ENCODE measurements at places on chromosomes 1 and 21.
A peak's percentile ranks its signal among the peaks of the same experiment; 100 is the strongest.

DNA sequence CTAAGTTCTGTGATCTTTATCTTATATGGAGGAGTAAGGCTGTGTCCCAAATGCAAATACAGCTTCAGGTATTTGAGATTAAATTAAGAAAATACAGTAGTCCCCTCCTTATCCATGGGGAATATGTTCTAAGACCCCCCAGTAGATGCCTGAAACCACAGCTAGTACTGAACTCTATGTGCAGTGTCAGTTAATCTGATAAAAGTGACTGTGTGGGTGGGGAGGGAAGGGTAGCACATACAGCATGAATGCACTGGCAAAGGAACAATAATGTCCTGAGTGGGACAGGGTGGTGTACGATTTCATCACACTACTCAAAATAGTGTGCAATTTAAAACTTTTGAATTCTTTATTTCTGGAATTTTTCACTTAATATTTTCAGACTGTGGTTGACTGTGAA is 83.1 kb downstream of the HS2ST1 start:
- no peak for DNase-seq

- DNase-seq: no peak
Observed at GRCh38 chr1:115164484-115164883, 75.2 kb upstream of the TSPAN2 start.

DNA sequence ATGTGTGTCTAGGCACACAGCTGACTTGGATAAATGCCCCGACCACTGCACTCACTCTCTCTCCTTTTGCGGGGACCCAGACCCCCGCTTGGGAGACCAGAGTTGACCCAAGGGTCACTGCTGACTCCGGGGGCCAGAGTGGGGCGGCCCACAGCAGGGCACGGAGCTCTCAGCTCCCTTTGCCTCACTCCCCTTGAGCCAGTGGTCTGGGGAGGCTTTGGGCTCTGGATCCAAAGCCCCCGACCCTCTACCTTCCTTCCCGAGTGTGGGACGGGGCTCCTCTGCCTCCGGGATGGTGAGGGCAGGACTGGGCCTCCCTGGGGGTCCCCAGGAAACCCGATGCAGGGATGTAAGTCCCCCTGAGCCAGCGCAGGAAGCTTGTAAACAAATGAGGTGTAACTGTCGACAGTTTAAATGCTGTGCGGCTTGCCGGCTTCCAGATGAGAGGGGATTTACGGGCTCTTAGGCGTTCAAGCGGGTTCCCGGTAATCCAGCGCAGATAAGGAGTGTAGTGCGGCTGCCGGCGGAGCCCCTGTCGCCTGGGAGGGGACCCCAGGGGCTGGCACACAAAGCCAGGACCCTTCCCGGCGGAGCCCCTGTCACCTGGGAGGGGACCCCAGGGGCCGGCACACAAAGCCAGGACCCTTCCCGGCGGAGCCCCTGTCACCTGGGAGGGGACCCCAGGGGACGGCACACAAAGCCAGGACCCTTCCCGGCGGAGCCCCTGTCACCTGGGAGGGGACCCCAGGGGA is 7.4 kb downstream of the ACTRT2 start:
- DNase-seq: no peak

GRCh38 chr1:19799230-19800075 is at the start of gene TMCO4:
TSS of gene TMCO4 (minus strand) at chr1:19799916. CDS start at chr1:19780758, 19,158 bp downstream.
- DNase-seq: peak; percentile 58

GRCh38 chr21:45050797-45051489 is 23.4 kb upstream of the ADARB1 start:
- DNase-seq: no peak

GRCh38 chr1:2135441-2135841 is 59.1 kb downstream of the FAAP20 start:
- no peak for DNase-seq

GRCh38 chr1:154465621-154466195 is 36.3 kb upstream of the TDRD10 start:
- no peak for DNase-seq

DNA sequence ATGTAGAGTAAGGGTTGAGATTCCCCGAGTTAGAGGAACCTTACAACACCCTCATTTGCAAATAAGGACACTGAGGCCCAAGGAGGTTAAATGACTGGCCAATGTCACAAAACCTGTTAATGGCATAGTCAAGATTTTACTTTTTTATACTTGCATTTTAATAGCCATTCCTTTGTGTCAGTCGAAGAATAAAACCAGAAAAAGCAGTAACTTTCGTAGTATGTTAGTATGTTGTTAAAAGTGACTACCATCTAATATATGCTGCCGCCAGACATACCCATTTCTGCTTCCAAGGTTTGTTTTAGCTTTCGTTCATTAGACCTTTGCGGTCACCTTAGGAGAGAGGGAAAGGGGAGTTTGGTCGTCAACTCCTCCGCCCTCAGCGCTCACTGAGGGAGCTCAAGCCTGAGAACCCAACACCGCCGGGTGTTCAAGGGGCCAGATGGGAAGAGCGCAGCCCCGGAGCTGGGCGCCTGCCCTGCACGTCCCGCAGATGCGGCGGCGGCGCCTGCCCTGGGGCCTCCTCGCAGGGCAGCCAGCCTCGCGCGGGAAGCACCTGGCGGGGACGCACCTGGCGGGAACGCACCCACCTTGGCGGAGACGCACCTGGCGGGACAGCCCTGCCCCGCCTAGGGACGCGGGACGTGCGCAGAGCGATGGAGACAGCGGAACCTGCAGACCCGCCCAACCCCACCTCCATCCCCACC is 466 bp downstream of the VPS26C start:
- DNase-seq: no peak

DNA sequence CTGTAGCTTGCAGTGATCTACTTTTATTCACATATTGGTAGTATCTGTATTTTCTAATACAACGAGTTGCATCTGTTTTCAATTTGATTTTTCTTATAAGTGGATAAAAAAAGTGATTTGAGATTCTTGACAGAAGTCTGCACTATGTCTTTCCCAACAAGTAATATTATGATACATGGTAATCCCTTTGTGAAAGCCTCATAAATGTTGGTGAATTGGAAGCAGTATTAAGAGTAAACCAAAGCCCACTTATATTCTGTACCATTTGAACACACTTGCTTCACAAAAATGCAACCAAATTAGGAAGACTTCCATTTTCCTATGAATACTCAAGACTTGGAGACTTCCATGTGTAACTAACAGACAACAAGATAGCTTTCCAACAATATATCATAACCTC is 172.0 kb downstream of the HMCN1 start:
- no peak for DNase-seq

DNA sequence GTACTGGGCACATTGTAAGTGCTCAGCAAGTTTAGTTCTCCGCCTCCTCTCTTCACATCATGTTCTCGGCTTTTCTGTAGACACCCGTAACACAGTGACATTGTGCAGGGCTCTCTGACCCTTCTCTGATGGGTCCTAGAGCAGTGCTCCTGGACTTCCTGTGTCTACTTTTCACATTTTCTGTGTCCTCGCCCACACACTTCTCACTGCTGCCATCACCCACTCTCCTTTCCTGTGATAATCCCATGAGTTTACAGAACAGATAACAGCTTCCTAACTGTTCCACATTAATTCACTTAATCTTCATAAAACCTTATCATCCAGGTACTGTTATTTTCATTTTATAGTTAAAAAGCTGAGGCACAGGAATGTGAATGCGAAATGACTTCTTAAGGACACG is 13.2 kb upstream of the DMRTA2 start:
- DNase-seq: no peak

DNA sequence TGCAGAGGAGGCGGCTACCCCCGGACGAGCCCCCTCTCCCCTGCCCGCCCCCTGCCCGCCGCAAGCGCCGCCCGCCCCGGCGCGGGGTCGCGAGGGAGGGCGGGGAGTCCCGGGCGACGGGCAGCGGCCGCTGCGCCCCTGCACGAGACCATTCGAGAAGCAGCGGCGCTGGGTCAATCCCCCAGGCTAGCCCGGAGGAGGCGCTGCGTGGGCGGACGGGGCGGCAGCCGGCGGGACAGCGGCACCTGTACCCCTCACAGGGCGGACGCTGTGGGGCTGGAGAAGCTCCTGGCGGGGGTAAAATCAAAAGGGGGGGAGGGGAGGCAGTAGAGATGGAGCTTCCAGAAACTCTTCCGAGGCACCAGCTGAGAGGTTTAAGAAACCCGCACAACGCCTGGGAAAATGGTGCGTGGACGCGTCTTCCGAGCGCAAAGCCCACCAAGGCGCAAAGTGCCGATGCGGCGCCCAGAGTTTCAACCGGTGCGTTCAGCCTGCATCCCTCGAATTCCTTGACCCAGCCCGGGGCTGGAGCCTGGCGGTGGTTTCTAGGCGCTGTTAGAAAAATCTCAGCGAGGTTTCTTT is at the start of gene PLPPR5:
PLPPR5 (minus strand) TSS at position 1 of the 582 bp plus-strand sequence. CDS start 190 bp downstream, outside the sequence.
- peak; percentile 75 for DNase-seq

DNA sequence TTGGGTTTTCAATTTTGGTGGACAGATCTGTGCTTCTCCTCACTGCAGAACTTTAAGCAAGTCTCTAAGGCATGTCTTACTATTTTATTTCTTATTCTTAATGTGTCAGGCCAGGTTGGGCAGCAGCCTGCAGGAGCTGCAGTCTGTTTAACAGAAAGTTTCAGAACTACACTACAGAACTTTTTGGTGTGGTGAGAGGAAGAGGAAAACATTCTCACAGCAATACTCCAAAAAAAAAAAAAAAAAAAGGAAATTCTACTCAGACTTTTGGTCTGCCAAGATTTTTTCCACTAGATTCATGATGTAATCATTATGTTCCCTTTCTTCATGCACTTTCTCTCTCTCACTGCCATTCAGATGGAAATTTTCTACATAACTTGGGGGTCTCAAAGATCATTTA is 255.2 kb downstream of the COL11A1 start:
- DNase-seq: no peak

DNA sequence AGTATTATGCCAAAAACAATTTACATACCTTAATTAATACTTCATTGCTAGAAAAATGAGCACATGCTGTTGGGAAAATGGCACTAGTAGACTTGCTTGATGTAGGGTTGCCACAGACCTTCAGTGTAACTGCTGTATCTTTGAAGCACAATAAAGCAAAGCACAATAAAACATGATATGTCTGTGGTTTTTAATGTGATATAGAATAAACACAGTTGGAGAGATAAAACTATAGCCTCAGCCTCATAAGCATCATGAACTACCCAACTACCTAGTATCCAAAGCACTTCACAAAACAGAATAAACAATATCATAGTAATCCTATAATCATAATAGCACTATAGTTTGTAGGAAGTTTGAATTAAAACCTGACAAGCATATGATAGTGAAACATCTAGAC is 143.5 kb downstream of the SYT14 start:
- DNase-seq: no peak

DNA sequence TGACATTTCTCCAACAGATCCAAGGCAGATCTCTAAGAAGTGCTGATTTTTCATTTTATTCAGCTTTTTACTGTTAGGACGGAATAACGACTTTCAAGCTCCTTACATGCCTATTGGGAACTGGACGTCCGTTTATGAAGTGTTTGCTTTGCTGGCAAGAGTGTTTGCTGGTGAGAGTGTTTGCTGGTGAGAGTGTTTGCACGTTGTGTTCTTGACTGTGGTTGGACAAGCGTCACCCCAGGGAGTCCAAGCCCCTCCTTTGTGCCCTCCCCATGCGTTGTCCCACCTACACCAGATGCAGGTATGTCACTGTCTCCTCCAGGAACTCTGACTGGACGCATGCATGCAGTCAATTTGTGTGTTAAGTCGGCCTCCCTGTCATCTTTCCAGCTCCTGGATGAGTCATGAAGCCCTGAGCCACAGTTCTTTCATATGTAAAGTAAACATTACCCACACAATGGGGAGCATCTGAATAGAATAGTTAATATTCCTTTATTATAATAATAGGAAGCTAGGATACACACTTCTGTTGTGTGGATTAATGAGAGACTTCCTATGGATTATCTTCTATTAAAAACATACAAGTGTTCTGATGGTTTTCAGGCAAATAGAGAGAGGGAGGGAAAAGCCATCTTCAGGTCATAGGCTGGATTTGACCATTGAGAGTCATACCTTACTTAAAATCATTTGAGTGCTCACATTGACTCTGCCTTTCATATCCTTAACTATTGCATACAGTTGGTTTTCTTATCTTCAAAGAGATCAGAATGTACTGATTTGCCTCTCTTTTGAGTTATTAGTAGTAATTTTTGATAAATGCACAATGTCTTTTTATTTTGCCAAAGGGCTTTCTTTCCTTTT is 119.2 kb downstream of the GALNT2 start:
- no peak for DNase-seq

GRCh38 chr21:46021398-46021797 is 39.8 kb downstream of the COL6A1 start:
- DNase-seq: no peak

- no peak for DNase-seq
Observed at GRCh38 chr1:155026588-155026987, 7.0 kb downstream of the DCST2 start.

GRCh38 chr21:41621513-41621912 is 113.6 kb upstream of the TMPRSS2 start:
- DNase-seq: no peak

DNA sequence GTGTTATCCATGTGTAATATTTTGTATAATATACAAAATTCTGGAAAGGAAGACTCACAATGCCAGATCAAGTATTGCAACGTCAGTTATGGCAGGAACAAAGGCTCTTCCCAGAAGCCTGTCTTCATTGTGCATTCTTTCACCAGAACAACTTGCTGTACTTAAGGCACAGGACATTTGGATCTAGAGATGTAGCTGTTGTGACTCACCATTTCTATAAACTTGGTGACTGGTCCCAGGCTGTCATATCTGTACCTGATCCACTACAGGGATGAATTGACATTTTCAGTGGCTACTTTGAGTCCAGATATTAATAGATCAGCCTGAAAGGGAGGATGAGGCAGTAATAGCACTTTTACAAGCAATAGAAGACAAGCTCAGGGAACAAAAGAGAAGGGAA is 299.8 kb downstream of the DISC1 start:
- DNase-seq: no peak

GRCh38 chr1:44775930-44776729 is 790 bp downstream of the RPS8 start:
- DNase-seq: no peak

- no peak for DNase-seq
Observed at GRCh38 chr1:204073837-204074273, 940 bp downstream of the SOX13 start.

DNA sequence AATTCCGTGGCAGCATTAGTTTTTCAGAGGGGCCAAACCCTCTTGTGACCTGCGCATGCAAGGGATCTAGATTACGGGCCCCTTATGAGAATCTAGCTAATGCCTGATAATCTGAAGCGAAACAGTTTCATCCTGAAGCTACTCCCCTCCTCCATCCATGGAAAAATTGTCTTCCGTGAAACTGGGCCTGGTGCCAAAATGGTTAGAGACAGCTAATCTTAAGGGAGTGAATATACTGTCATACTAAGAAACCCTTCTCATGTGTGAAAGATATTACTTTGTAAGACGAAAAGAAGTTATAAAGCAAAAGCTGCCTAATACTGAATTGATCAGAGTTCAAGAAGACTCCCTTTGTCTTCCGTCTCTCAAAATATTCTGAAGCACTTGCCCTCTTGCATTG is 166.3 kb downstream of the DUSP10 start:
- no peak for DNase-seq

- DNase-seq: no peak
Observed at GRCh38 chr1:91948501-91949355, 473 bp upstream of the BRDT start.

DNA sequence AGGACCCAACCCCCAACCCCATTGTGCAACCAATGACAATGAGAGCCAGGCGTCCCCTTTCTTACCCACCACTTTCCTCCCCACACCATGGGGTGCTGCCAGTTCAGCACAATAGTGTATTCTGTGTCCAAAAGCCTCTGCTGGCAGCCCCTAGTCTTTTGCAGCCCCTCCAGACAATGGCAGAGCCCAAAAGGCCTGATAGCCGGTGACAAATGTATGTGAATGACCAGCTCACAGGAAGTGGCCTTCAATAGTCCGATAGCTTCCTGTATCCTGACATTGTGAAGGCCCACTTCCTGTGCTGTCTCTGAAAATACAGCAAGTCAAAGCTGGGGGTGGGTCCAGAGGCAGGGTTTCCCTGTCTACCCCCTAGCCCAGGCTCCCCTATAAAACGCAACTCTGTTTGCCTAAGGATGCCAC is 16.6 kb downstream of the SMIM12 start:
- no peak for DNase-seq
